NCI-H2029 treated with DMSO at 0.1 percent for 48 hours (cell line): ENCODE measurements at places on chromosomes 7 and 10.

- peak; percentile 96 for DNase-seq
Measured at GRCh38 chr7:13990984-13991790, 1.7 kb upstream of the ETV1 start.

DNA sequence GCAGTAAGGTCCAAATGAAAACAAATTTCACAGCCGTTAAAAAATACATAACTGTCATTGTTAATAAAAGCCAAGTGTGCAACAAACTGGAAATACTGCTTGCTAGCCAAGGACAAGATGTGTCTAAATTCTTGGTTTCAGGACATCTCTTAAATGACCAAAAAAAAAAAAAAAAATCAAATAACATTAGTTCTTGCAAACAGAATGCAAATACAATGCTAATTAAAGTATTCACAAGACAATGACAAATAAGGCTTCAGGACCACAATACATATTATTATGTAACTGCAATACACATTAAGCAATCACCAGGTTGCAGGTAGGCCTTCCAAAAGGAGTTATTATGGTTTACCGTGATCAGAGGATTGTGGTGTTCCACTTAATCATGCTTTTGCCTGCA, 3.6 kb downstream of the ARHGAP21 start:
- no peak for DNase-seq

DNA sequence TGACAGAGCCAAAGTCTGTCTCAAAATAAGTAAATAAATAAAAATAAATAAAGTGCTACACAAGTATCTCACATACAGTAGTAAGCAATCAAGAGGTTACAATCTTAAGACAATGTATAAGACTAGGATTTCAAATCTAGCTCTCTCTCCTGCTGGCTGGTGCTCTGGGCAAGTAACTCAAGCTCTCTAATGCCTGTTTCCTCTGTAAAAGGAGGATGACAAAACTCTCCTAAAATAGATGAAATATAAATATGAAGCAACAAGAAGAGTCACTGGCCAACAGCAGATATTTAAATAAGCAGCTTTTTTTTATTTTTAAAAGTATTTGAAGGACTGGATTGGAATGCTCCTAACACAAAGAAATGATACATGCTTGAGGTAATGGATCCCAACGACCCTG, 7.2 kb downstream of the SFMBT2 start:
- no peak for DNase-seq

DNA sequence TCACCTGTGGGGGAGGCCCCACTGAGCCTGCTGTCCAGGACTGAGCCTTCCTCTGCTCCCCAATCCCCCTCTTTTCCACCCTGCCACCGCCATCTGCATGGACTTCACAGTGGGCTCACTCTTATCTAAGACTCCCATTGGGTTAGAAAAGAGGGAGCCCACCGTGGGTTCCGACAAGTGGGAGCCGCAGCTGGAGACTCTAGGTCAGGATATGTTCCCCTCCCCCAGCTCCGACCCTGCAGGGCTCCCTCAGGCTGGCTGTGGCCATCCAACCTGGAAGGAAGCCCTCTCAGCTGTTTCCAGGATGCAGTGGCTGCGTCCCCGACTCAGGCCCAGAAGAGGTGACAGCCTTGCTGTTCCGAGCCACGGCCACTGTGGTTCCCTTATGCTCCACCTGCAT, 4.8 kb downstream of the WDR86 start:
- no peak for DNase-seq

DNA sequence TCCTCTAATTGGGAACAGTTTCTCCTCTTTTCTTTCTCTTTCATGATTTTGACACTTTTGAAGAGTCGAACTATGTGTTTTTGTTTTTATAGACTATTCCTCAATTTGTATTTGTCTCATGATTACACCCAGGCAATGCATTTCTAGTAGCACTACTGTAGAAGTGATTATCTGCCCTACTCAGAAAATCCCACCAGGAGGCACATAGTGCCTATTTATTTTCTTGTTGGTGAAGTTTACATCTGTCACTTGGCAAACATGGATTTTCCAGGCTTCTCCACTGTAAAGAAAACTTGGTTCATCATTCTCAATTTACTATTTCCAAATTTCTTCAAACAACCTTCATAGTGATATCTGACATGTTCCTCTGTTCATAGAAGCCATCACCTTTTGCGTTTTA, 893.9 kb downstream of the CCSER2 start:
- DNase-seq: no peak

- no peak for DNase-seq
Measured at GRCh38 chr10:62077330-62078015, 176.0 kb downstream of the ARID5B start.

GRCh38 chr10:92789786-92790185, 58.5 kb upstream of the EXOC6 start:
- DNase-seq: no peak

DNA sequence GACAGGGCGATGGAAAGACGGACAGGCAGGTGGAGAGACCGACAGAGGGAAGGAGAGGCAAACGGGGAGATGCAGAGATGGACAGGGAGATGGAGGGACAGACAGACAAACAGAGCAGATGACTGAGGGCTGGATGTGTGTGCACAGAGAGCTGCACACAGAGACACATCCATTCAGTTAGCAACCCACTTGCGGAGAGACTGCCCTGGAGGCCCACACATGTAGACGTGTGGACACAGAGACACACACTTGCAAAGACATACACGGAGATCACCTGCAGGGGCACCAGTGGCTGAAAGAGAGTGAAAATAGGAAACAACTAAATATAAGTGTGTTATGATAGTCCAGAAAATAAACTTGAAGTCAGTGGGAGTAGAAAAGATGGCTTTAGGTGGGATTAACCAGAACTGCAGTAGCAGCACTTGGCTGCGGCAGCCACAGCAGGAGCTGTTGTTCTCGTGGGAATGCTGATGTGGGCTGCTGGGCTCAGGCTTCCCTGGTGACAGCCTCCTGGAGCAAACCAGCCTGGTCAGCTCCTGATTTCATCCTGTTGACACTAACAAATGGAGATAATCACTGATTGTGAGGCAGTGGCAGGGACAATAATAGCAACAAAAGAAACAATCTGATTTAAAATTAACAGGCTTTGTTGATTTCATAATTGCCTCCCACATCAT, 134.1 kb downstream of the CCNY start:
- no peak for DNase-seq

GRCh38 chr7:69864274-69864673, 266.0 kb downstream of the AUTS2 start:
- DNase-seq: no peak
